ENCODE measurements at places on chromosomes 3 and 15. TPM values are rescaled to one million over a fixed set of nuclear protein-coding genes. Genes with fewer than 3 reads are reported as not detected.

GRCh38 chr3:525415-525814, 328.9 kb downstream of the CHL1 start:
- no peak for DNase-seq

BUB1B gene
- polyA plus RNA-seq: 38.0 TPM

GRCh38 chr15:25846377-25846776, 16.8 kb downstream of the ATP10A start:
- DNase-seq: no peak

DLL4 gene
- 6.6 TPM for polyA plus RNA-seq

DNA sequence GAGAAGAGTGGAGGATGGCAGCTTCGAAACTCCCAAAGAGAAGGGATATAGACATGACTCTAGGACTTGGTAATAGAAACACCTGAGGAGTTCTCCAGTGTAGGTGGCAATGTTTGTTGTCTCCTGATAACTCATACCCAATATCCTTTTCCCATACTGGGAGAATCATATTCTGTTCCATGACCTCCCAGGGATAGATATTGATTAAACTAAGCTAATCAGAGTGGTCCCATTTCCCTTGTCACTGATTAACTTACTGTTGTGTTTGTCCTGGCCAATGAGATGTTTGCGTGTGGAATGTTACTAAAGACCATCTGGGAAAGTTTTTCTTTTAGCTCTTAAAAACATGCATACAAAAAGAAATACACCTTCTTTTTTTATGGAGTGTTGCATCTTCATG, 85.6 kb downstream of the RPL22L1 start:
- no peak for DNase-seq

- no peak for DNase-seq
These were observed 99.1 kb downstream of the DNASE1L3 start for GRCh38 chr3:58111513-58112184.

GRCh38 chr3:193317682-193318300, 60.8 kb downstream of the ATP13A5 start:
- peak; percentile 44 for DNase-seq

DNA sequence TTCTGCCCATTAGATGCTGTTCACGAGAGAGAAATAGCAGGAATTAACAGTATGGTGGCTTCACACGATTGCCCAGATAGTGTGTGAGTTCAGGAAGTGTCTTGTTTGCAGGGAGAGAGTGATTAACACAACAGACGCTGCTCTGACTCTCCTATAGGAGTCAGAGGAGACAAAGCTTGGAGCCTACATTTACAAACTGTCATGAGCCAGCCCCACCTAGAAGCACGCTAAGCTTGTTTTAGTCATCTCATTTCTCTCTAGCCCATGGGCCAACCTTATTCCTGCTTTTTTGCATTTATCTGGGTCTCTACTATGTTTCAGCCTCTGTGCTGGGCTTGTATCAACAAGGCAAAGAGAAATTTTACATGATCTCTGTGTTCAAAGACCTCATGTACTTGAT, 128.3 kb upstream of the BFSP2 start:
- no peak for DNase-seq

DNA sequence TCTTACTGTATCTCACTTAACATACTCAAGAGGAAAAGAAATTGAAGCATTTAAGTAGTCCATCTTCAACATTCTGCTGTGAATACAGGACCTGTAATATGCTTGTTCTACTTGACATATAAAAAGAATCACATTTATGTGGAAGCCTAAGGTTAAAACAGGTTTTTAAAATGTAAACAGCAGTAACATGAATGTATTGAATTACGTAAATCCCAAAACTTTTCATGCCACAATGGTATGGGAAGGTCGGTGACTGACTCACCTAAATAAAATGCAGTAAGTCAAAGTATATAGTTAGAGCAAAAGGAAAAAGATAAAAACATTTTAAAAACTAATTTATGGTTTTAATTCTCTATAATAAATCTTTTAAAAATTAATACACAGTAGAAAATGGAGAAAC, 115.7 kb upstream of the TJP1 start:
- no peak for DNase-seq

BLM gene
- polyA plus RNA-seq: 13.6 TPM

RTP1 gene
- not detected for polyA plus RNA-seq

DNA sequence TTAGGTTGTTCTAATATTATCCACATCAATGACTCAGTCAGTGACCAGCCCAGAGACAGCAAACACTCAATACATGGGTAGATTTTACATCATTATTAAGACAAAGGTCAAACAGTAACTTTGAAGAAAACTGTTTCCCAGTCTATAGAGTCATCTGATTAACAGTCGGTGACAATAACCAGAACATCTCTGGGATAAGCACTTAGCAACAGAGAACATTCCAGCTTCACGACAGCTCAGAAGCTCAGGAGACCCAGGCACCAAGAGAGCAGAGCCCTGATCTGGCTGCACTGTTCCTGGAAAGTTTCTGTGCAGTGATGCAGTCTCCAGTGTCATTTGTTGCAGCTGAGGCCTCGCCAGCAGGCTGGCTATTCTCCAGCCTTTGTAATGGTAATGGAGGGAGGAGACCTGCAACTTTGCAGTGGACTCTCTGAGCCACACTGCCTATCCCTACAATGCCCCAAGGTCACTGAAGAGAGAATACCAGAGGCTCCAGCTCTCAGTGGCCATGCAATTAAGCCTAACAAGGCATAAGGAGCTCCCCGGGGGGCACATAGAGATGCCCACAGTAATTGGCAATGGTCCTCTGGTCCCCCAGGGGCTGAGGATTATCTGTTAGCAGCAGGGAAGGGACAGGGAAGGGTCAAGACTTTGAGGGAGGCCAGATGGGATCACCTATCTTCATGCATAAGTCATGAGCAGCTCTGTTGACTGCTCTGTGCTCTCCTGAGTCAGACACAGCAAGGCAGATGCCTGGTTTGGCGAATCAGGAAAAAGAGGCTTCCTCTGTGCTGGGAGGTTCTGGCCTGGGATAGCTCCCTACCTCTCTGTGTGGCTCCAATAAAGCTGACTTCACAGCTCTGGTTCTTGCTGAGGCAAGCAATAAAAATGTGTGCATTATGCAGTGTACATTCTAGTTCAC, 163.6 kb downstream of the CTNNB1 start:
- no peak for DNase-seq
